ENCODE measurements at places on chromosomes 4 and X.

- no peak for DNase-seq
Measured at GRCh38 chr4:152953514-152953913, 17.4 kb downstream of the FHDC1 start.

DNA sequence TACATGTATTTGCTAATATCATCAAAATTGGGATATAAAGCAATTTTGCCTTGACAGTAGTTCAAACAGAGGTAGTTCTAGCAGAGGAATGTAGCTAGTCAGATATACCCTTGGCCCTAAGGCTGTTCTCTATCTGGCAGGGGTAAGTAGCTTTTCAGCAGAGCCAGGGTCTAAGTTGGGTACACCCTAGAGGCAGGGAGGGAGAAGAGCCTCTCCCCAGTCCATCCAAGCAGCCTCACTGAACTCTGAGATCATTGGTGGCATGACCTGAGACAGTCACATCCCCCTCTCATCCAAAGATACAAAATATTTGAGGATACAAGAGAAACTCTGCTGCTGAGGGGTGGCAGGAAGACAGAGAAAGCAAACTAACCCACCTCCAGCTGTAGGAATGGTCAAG lies 343.7 kb downstream of the DHX15 start:
- DNase-seq = no peak

DNA sequence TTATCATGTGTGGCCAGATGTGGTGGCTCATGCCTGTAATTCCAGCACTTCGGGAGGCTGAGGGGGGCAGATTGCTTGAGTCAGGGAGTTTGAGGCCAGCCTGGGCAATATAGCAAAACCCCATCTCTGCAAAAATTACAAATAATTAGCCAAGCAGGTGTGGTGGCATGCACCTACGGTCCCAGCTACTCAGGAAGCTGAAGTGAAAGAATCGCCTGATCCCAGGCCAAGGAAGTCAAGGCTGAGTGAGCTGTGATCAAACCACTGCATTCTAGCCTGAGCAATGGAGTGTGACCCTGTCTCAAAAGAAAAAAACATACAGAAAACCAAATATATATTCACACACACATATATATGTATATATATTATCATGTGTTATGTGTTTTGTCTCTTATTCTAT lies 15.0 kb downstream of the APELA start:
- DNase-seq = no peak

DNA sequence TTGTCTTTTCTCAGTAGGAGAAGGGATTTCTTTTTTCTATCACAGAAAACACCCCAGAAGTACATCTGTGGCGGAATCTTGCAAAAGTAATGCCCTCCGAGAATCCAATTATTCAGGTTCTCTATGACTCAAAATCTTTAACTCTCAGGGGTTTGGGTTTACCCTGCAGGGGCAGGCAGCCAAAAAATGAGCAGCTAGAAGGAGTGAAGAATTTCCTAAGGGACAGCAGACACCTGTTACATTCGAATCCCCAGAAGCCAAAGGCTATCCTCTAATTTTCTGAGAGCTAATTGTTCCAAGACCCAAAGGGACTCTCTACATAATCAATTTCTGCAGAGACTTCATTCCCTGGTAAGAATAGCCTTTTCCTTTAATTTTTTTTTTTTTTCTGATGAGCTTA lies 27.5 kb upstream of the CBR4 start:
- DNase-seq = no peak

GRCh38 chr4:15470128-15470475 lies 420 bp downstream of the CC2D2A start:
- no peak for DNase-seq

- no peak for DNase-seq
Measured at GRCh38 chrX:129227366-129227765, 295.9 kb downstream of the SMARCA1 start.

GRCh38 chr4:111480510-111480909 lies 664.7 kb upstream of the FAM241A start:
- DNase-seq = no peak

DNA sequence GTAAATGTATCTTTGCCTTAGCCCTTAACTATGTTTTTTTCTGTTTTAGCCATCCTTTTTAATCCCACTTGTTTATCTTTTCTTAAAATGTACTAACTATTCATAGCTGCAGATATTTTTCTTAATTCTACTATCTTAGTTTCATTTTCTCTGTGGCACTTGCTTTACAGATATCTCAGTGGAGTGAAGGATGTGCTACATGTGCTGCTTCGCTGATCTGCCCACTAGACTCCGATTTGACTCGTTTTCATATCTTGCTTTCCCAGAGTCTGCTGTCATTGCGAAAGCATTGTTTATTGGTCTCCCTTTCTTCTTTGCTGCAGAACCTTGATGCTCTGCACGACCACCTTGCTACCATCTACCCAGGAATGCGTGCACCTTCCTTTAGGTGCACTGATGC lies 30.6 kb downstream of the GUCY1B1 start:
- DNase-seq = no peak

GRCh38 chr4:498328-498904 lies 540 bp downstream of the ZNF721 start:
- DNase-seq = no peak

- DNase-seq = no peak
Measured at GRCh38 chr4:59608466-59608865, 1591.7 kb upstream of the ADGRL3 start.

DNA sequence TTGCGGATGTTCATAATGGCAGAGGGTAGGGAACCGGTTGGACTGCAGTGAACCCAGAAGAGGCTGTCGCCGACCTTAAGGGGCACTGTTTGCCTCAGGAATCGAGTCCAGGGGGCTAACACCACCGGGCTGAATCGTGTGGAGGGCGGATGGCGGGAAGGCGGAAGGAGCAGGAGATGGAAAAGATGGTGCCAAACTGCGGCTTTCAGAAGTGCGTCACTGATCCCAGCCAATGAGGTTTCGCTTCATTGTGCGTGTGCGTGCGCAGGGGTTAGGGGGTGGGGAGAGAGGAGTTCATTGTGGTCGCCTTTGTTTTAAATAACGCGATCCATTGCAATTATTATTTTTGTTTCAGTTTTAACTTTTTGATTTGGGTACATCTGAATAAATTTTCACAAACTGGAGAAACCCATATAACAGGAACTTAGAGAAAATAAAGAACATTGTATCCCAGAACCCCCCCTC lies at the start of gene NAA11:
TSS of gene NAA11 (minus strand) at position 198 of the 465 bp plus-strand sequence. CDS start at position 14, 184 bp downstream.
- no peak for DNase-seq

- no peak for DNase-seq
Measured at GRCh38 chr4:139658185-139658584, 7.4 kb upstream of the MGST2 start.

GRCh38 chr4:160514126-160514525 lies 1411.2 kb downstream of the RAPGEF2 start:
- DNase-seq = no peak

DNA sequence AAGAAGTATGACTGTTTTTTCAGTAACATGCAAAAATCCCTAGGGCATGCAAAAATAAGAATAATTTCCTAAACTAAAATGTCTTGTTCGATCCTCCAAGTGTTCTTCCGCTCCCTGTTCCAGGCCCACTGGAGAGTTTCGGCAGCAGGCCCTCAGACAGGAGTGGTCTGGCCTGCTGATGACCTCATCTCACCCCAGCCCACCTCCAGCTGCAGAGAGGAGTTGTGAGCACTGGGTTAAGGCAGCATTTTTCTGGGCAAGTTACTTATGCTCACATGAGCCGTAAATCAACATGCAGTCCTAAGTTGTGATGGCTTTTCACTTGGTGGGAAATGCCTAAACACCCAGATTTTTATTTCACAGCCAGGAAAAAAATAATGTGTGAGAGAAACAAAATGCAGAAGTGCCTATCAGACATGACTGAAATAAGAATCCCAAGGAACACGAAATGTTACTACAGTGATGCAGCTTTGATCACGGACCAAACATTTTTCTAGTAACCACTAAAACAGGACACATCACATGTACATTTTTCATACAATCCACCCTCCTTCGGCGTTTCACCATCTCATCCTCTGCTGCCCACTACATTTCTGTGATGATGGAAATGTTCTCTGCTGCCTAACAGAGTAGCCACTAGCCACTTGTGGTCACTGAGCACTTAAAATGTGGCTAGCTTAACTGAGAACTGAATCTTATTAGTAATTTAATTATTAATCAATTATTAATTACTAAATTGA lies 153.3 kb upstream of the TBL1X start:
- DNase-seq = no peak

GRCh38 chr4:152348670-152349069 lies 187.2 kb downstream of the FBXW7 start:
- DNase-seq = no peak

All from SW 1271 (cell line).